Substantia nigra (tissue), 51 donors: ENCODE measurements at places on chromosomes 3 and 15.

GRCh38 chr15:80100247-80100646, 40.8 kb downstream of the ZFAND6 start:
- no peak for DNase-seq

DNA sequence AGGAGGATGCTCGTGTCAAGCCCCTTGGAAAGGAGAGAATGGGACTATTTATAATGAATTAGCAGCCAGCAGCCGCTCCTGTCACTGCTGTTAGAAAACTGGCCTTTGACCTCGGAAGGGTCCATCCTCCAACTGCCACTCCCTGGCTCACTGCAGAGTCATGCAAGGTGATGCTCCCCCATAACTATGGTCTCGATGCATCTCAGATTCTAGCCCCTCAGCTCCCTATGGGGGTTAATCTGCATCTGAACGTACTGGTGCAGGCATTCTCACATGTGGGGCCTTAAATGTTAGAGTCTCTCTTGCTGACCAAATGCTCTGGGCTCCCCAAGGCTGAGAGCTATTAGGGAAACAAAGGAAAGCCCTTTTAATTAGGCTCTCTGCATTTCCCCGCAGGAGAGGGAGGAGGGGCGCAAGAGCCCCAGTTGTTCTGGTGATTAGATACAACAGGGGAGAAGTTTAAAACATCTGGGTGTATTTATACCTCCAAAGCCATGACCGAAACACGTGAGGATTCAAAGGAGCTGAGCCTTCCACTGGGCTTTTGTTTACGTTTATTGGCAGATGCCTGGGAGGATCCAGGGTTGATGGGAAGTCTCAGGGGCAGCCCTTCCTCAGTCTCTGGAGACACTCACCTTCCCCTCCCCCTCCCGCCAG, 182.5 kb downstream of the OPA1 start:
- DNase-seq, result no peak

- no peak for DNase-seq
These were observed 89.9 kb upstream of the PRR23E start for GRCh38 chr3:127103080-127103479.

DNA sequence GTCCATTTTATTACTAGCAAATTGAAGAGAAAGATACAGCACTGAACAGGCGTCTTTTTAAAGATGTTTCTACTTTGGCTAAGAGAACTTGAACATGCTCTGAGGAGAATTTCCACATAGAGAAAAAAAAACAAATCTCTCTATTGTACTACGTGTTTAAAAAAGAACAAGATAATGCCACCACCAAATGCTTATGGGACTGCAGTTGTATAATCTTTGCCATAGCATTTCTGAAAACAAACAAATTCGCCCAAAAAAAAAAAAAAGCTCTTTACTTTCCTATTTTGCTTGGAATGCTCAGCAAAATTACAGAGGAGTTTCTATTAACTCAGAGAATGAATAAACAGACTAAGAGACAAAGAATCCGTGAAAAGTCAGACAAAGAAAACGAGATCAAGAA, 114.2 kb downstream of the CNTN3 start:
- DNase-seq, result no peak

DNA sequence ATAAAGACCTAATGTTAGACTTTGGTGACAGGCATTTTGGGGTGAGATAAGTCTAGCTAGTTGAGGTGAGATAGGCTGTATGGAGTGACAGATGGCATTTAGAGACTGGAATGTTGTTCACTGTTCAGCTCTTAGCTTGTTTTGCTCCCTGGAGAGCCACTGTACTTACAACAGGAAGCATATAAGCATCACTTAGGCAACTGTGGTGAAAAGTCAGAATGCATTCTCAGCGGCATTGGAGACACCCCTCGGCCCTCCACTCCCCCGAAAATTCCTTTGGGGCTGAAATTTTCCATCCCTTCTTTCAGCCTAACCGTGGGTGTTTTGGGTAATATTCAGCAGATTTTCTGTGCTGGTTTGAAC, 73.4 kb downstream of the SLCO3A1 start:
- no peak for DNase-seq

- no peak for DNase-seq
These were observed 72.8 kb downstream of the CD200R1L start for GRCh38 chr3:112773864-112774263.

- DNase-seq, result no peak
These were observed 26.0 kb downstream of the GOLM2 start for GRCh38 chr15:44314512-44314911.

- DNase-seq, result no peak
These were observed 139.3 kb downstream of the ADAMTS17 start for GRCh38 chr15:100202309-100202960.

- DNase-seq, result no peak
These were observed 77.6 kb downstream of the BFSP2 start for GRCh38 chr3:133477487-133477886.

- no peak for DNase-seq
These were observed 203.5 kb upstream of the NECTIN3 start for GRCh38 chr3:110868106-110868505.

DNA sequence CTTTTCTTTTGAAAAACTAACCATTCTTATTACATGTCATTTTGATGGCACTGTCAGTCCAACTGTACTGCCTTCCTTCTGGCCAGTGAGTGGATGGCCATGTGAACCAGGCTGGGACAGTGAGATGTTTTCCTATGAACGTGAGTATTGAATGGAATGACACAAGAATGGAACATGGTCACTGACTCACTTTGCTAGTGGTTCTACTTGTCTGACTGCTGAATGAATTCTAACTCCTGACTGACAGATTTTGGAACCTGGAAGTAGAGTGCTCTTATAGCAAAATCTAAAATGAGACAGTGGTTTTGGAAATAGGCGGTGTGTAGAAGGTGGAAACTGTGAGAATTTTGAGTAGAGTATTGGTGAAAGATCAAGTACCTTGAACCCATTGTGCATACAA, 606.9 kb upstream of the KCNMB2 start:
- DNase-seq, result no peak

GRCh38 chr15:49424954-49425353, 1.9 kb downstream of the FGF7 start:
- DNase-seq, result no peak

DNA sequence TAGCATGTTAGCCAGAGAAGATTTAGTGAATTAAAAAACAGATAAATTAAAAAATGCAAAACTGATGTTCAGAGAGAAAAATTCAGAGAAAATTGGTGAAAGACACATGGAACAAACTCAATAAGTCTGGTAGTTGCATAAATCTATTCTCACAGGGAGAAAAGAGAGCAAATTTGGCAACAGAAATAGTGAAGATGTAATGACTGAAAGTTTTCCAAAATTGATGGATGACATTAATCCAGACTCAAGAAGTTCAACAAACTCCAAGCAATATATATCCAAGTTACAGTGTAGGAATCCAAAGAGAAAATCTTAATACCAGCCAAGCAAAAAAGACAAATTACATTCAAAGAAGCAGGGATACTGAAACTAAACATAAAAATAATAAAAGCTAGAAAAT, 302.7 kb upstream of the ARPP21 start:
- no peak for DNase-seq

DNA sequence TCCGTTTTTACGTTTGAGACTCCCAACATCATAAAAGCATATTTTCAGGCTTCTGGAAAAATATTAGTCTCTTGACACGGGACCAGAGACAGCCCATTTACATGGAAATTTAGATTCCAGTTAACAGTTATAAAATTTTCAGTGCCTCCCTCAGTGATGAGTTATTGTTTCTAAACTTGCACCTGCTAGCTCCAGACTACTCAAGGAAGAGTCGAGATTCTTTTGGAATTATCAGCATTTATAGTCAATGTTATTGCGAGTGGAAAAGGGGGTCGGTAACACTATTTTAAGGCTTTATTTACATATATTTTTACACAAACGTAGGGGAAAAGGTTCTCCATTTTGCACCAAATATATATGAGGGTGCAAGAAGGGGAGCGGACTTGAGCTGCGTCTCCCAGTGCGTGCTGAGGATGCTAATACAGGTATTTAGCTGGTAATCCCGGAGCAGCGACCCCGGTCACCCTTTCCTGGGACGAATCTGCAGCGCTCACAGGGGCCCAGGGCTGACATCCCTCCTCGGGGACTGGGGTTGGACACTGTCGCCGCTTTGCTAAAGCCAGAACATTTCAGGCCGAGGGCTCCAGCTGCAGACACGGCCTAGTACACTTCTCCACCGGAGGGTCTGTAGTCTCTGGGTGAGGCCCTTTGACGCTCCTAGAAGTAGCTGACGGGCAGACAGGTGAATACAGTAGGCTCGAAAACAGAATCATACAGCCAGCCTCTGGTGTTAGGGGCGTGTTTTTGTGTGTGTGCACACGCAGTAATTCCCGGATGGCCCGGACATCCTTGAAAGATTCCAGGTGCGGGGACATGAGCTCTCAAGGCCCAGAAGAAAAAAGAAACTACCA, 729 bp upstream of the ZBTB11 start:
- no peak for DNase-seq

DNA sequence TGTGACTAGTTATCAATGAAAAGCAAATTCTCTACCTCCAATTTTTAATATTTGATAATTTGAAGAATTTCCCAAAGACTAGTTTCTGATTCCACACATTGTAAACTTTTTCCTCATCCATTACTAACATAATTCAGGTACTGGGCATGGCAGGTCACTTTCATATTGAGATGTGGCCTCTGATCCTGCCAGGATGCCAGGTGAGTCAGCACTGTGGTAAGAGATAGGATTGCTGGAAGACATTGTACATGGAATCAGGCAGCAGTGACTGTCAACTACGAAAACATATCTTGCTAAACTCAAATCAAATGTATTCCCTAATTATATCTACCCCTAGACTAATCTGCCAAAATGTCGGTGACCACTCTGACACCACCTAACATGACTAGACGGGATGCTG, 33.2 kb upstream of the POU1F1 start:
- no peak for DNase-seq

GRCh38 chr3:152319256-152319655, 50.5 kb downstream of the MBNL1 start:
- no peak for DNase-seq

DNA sequence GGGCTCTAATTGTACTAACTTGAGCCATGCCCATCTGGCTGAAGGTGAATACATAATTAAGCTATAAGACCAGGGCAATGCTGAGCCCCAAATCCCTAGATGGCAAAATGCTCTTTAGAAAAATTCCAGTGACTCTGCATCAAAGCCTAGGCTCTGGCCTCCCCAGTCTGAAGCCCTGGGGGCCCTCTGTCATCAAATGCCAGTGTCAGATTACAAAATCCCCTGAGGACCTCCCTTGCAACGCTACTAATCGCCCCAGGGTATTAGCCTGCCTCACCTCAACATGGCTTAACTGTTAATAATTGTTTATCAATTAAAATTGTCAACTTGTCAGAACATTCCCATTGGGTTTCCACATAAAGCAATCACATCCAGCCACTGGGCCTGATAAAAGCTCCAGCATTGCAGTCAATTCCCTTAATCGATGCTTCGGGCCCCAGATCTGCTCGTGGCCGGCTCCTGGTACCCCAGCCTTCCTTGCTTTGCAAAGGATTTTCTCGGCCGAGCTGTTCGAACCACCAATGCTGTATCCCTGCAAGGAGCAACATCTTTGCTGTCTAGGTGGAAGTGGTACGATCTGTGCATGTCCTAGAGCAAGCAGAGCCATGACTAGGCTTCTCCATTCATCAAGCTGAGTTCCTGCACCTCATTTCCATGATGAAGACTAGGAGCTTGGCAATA, 151.7 kb downstream of the MEGF11 start:
- DNase-seq, result no peak

DNA sequence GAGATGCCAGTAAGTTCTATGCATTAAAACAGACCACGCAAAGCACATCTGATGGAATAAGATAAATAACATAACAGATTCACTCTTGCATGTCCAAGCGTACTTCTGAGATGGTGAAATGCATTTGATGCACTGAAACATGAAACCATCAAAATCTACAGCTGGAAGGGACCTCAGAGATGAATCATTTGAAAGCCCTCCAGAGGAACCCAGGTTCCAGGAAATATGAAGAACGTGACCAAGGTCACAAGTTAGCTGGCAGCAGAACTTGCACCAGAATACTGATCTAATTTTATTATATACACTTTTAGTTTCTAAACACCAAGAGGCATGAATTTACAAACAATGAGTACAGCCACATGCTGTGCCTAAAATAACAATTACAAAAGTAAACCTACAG, 957.1 kb downstream of the FHIT start:
- no peak for DNase-seq

DNA sequence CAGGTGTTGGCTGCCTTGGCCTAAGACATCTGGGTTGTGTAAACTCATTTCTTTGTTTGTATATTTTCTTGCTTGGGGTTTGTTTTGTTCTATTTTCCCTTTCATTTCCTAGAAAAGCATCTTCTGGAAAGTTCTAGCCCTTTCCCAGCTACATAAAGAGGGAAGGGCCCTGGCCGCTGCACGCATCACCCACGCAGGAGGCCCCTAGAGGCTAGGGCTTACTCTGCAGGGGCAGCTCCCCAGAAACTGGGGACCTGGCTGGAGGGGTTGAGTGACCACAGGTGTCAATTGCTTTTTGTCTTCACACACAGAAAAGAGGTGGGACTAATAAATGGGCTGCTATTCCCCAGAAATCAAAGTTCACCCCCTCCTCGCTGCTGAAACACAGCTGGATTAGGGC, 52.6 kb downstream of the PDIA5 start:
- no peak for DNase-seq

DNA sequence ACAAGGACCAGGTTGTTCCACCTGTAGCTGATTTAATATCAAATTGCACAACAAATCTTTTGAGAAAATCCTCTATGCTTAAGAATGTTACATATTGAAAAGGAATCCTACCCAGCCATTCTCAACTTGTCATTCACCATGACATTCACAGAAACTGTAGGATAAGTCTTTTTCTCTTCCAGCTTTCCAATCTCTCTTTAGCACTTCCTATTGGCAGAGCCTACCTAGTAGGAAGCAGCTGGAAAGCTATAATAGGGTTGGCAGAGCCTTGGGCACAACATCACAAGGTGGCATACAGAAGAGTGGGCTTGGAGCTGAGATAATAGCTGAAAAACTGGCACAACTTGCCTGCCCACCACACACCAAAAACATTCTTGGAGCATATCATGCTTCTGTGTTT, 67.3 kb upstream of the NUDT16 start:
- DNase-seq, result no peak

DNA sequence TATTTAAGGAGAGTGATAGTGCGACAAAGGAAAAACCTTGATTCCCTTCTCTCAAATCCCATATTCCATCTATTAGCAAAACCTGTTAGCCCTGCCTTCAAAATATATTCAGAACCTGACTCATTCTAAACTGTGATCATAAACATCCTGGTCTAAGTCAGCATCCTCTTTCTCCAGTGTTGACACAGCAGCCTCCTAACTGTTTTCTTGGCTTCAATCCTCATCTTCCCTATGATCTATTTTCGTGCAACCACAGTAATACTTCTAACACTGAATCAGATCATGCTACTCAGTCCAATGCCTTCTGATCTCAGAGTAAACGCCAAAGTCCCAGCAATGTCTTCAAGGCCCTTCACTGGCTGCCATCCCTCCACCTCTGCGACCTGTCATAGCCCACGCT, 785.1 kb downstream of the EDEM1 start:
- DNase-seq, result no peak

- DNase-seq, result no peak
These were observed 25.5 kb downstream of the TMEM41A start for GRCh38 chr3:185473290-185473815.
